T1000 (cell line): ENCODE measurements at places on chromosomes 3 and 15.

DNA sequence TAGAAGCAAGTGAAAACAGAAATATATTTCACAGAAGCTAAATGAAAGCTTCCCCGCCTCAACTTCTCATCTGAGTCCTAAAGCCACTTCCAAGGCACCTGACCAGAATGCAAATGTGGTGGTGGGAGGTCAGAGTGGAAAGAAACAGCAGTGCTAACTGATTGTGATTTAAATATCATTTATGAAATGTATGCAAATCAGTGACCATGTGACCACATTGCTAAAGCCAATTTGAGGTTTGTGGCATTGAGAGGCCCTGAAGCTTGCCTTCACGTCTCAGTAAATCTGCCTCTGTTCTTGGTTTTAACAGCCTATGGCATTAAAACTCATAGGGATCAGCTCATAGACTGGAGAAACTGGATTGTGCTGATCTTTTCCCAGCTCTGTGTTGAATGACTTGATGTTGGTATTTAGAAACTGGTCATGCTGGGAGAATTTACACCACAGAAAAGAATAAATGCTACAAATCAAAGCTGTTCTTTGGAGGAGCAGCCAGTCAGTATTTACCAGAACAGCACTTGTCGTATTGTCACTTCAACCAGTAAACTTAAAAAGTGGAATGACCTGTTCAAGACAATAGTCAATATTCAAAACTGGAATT, 481.4 kb upstream of the ALCAM start:
- DNase-seq = no peak

- no peak for DNase-seq
These were observed 596 bp downstream of the BTD start for GRCh38 chr3:15602146-15602536.

- DNase-seq = no peak
These were observed 834.5 kb upstream of the NECTIN3 start for GRCh38 chr3:110236976-110237610.

- no peak for DNase-seq
These were observed 112.1 kb downstream of the IQSEC1 start for GRCh38 chr3:12961007-12961696.

DNA sequence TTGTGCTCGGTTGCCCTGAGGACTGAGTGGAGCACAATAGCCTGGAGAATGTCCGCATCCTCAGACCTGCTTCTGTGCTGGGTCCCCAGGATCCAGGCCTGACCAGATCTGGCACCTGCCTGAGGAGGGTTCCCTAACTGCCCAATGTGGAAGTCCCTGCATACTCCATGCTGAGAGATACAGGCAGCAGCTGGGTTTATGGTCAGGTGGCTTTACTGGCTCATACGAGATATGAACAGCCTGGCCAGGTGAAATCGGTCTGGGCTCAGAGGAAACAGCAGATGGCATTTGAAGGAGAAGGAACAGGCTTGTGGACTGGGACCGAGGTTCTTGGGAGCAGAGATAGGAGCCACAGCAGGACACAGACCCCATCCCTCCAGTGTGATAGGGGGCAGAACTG, 18.2 kb upstream of the KIF23 start:
- DNase-seq = no peak

GRCh38 chr3:174613173-174613572, 246.0 kb upstream of the NAALADL2 start:
- no peak for DNase-seq

- DNase-seq = no peak
These were observed 19.1 kb upstream of the EPB42 start for GRCh38 chr15:43239732-43240491.

- DNase-seq = no peak
These were observed 14.7 kb downstream of the MYH15 start for GRCh38 chr3:108495717-108496116.
